DND-41 (cell line): ENCODE measurements at places on chromosomes 3 and 15.
A peak's percentile ranks its signal among the peaks of the same experiment; 100 is the strongest.

DNA sequence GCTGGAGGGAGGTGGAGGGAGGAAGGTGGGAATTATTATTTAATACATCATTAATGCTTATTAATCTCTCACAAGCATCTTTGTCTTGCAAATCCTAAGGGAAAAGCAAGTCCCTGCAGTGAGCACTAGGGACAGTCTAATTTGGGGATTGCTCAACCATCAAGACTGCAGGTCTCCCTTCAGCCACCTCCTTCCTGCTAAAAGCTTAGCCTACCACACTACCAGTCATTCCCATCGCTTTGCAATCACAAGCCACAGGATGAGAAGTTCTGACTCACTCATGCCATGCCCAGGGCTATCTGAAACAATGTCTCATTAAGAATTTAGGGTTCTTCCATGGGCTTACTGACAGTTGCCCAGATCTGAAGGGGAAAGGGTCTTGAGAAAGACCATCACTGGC, 51.0 kb upstream of the EIF1B start:
- no peaks in the 10 kb centered on the region for H3K36me3 ChIP-seq
- no peak for DNase-seq
- H3K4me3 ChIP-seq = no peak overlapping the region
- no peak overlapping the region for H3K27ac ChIP-seq
- no peaks in the 10 kb centered on the region for H3K27me3 ChIP-seq
- H3K4me1 ChIP-seq = no peaks in the 10 kb centered on the region

DNA sequence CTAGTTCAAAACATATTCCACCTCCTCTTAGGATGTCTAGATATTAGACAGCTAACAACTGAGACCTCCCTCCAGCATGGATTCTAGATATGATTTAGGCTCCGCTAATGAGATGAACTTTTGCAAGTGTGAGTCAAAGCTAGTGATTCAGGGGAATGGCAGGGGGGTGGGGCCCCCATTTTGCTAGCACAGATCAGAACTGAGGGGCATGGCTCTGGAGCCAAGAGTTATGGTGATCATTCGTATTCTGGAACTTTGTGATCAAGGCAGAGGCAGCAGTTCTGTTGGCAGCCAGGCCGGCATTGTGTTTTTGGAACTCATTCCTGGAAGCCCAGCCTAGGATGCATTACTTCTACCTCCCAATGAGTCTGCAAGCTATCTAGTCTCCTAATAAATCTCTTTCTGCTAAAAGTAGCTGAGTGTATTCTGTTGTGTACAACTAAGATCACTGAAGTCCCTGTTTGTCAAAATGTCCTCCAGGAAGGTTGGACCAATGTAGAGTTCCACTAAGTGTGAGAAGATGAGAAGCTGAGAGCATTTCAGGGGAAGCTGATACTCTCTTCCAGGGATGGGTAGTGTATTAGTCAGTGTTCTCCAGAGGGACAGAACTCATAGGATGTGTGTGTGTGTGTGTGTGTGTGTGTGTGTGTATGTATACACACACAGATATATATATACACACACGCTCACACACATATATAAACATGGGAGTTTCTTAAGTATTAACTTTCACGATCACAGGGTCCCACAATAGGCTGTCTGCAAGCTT, 312.7 kb downstream of the TLE3 start:
- no peaks in the 10 kb centered on the region for H3K36me3 ChIP-seq
- H3K4me3 ChIP-seq = no peak overlapping the region
- no peak for DNase-seq
- H3K27me3 ChIP-seq = peaks cover 6% of the 10 kb centered on the region
- no peaks in the 10 kb centered on the region for H3K4me1 ChIP-seq

- peaks cover 14% of the 10 kb centered on the region for H3K27me3 ChIP-seq
- H3K36me3 ChIP-seq = no peaks in the 10 kb centered on the region
- H3K27ac ChIP-seq = no peak overlapping the region
- peak overlapping the region; percentile 44 for H3K4me3 ChIP-seq
- H3K4me1 ChIP-seq = peaks cover 56% of the 10 kb centered on the region
These were observed 3.0 kb downstream of the HEG1 start for GRCh38 chr3:125052624-125053303.

DNA sequence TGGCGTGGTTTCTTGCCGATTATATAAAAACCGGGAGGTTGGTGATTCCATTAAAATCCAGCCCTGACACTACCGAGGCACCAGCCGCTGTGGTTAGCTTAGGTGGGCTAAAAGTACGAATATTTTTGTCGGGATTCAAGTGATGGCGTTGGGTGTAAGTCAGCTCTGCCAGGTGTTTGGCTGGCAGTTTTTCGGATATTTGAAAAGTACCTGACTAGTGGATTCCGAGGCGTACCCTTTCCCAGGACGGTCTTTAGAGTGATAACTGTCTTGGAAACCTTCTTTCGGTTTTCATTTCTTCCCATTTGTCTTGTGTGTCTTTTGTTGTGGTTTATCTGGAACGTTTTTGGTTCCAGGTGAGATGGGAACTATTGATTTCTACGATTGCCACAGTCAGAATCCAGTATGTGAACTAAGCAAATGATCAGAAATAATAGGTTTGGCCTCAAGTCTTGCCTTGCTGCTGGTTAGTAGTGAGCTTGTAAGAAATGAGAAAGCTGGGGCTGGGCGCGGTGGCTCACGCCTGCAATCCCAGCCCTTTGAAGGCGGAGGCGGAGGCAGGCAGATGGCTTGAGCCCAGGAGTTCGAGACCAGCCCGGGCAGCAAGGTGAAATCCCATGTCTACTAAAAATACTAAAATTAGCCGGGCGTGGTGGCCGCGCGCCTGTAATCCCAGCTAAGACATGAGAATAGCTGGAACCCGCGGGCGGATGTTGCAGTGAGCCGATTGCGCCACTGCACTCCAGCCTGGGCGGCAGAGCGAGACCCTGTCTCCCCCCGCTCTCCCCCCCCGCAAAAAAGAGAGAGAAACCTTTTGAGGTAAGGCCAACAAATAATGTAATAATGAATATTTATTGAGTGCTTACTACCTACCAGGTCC, 1.4 kb downstream of the FYTTD1 start:
- H3K27ac ChIP-seq = peak overlapping the region; percentile 45
- no peaks in the 10 kb centered on the region; the same call in 1 of the 2 replicates for H3K36me3 ChIP-seq
- peak; percentile 57 for DNase-seq
- peak overlapping the region; percentile 80 for H3K4me3 ChIP-seq
- peaks cover 33% of the 10 kb centered on the region for H3K4me1 ChIP-seq

- H3K4me3 ChIP-seq = no peak overlapping the region
- DNase-seq = no peak
- H3K27ac ChIP-seq = no peak overlapping the region
- H3K27me3 ChIP-seq = no peaks in the 10 kb centered on the region
These were observed 756.4 kb upstream of the NR2F2 start for GRCh38 chr15:95574053-95574452.

DNA sequence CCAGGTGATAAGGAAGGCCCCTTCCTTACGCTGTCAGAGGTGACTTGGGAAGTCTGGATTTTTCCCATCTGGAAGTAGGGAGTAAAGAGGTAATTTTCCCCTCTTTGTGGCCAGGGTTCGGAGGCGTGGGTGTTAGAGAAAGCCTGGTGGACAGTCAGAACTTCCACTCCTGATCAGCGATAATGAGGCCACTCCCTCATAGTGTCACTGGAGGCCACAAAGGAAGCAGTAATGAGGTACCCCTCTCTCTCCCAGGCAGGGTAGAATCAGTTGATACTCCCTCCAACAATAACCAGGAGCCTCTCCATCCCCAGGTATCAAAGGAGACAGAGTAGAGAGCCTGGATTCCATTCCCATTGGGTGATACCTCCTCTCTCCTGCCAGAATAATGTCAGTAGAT, 30.0 kb downstream of the AP4E1 start:
- DNase-seq = no peak
- peaks cover 21% of the 10 kb centered on the region; the same call in 1 of the 2 replicates for H3K36me3 ChIP-seq
- no peak overlapping the region for H3K4me3 ChIP-seq
- no peaks in the 10 kb centered on the region for H3K27me3 ChIP-seq

DNA sequence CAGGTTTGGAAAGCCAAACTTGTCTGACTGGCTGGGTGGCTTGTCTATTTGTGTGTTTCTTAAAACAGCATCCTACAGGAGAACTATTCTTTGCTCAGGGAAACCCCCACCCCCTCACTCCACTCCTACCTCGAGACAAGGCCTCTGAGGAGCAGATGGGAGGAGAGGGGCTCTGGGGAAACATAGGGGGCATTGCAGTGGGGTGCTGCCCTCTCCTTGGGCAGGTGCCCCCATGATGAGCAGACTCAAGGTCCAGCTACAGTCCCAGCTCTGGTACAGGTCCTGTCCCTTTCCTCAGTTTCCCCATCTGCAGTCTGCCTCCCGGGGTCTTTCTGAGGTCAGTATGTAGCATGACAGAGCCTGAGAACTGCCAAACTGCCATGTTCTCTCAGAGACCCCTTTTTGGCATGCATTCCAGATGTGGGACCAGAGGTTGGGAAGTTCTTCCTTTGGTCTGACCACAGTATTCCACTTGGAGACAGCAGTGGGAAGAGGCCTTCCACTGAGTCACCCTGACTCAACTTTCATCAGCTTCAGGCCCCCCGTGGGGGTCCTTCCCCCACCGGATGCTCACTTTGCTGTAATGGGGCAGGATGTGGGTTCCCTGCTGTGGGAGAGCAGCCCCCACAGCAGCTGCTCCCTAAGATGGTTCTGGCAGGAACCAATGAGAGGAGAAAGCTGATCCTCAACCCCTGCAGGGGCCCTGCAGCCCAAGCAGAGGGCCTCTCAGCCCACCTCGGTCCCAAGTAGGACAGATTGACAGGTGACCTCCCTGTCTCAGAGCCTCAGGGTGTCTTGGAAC, 32.3 kb upstream of the CYP11A1 start:
- no peak overlapping the region for H3K4me3 ChIP-seq
- no peaks in the 10 kb centered on the region for H3K27me3 ChIP-seq
- H3K36me3 ChIP-seq = no peaks in the 10 kb centered on the region
- peak; percentile 93 for DNase-seq
- peak overlapping the region; percentile 99 for H3K27ac ChIP-seq

DNA sequence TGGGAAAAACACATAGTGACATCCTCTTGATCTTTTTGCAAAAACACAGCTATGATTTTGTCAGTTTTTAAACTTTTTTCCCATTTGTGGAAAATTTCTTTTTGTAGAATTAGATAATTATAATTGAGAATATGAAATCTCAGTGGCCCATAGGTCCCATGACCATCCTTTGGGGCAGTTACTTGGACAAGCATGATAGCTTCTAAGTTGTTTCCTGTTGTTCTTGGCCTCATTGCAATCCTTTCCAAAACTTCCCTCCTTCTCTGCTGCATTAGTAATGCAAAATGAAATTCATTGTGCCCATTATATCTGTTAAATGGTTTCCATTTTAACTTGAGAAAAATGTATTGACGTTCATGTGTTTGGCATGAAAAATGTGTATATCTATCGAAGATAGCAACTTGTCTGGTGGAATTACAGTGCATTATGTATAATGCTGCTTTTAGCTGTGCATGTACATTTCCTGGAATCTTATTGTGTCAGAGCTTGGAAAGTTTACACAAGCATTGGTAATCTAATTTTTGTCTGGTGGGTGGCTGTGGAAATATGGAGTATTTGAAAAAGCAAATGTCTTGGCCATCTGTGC, 70.0 kb downstream of the MDFIC2 start:
- peaks cover 3% of the 10 kb centered on the region for H3K27me3 ChIP-seq
- no peaks in the 10 kb centered on the region for H3K36me3 ChIP-seq
- no peak for DNase-seq
- no peaks in the 10 kb centered on the region for H3K4me1 ChIP-seq
- no peak overlapping the region for H3K4me3 ChIP-seq

DNA sequence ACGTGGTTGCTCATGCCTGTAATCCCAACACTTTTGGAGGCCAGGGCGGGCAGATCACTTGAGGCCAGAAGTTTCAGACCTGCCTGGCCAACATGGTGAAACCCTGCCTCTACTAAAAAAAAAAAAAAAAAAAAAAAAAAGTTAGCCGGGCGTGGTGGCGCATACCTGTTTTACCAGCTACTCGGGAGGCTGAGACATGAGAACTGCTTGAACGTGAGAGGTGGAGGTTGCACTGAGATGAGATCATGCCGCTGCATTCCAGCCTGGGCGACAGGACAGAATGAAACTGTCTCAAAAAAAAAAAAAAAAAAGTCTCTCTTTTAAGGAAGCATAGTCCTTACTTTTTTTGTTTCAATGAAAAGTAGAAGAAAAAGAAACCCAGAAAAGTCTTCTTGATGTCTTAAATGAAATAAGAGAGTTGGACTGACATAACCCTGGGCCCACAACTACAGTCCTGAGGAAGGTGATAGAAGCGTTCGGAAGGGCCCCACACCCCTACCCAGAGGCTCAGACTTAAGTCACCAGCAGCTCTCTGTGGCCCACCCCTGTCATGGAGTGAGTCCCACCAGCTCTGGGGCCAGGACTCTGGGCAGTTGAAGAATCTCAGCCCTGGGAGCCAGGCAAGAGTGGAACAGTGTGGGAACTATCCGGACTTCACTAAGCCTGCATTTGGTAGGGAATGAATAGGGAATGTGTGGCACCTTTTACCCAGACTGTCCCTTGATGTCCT, 2.6 kb downstream of the NME9 start:
- no peak for DNase-seq
- no peak overlapping the region for H3K27ac ChIP-seq
- H3K4me3 ChIP-seq = no peak overlapping the region

- H3K4me1 ChIP-seq = no peaks in the 10 kb centered on the region
- H3K4me3 ChIP-seq = no peak overlapping the region
- no peak overlapping the region for H3K27ac ChIP-seq
These were observed 2.1 kb upstream of the GNAT1 start for GRCh38 chr3:50189274-50189673.

DNA sequence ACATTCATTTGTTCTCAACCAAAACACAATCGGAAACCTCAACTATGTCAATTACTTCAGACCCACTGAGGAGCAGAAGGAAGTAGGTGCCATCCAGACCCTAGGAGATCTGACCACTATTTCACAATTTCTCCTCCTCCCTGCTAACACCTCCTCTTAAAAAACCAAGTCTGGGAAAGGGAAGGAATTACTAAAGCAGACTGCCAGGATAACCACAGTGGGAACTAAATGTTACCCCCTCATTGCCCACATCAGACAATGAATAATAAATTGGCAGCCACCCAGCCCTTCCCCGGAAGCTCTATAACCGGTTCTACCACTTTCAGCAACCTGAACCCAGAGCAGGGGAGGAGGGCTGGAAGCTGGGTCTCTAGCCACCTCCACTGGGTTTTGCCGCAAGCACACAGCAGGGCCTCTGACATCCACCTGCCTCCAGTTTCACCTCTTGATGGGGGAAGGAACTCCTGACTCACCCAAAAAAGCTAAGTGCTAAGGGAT, 17.6 kb downstream of the C15orf62 start:
- no peaks in the 10 kb centered on the region for H3K27me3 ChIP-seq
- peaks cover 2% of the 10 kb centered on the region; the same call in 1 of the 2 replicates for H3K36me3 ChIP-seq
- peak overlapping the region; percentile 43 for H3K27ac ChIP-seq
- no peak overlapping the region for H3K4me3 ChIP-seq
- peaks cover 33% of the 10 kb centered on the region for H3K4me1 ChIP-seq
- peak; percentile 80 for DNase-seq

DNA sequence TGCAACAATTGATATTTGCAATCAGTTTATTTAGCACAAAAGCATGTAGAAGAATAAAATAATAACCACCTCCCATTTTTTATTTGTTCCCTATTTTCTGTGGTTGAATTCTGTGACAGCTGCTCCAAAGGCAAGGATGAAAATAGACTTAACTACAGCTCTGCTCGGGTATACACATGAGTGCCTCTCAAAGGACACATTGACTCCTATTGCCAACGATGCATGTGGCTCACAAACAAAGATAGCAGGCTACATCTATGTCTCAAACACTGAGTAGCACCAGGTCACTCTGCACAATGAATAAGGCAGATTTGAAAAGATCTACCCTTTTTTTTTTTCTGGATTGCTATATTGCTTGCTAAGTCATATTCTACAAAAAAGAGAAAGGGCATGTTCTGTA, 612.9 kb downstream of the ROBO1 start:
- H3K36me3 ChIP-seq = no peaks in the 10 kb centered on the region
- no peak for DNase-seq
- no peak overlapping the region for H3K4me3 ChIP-seq
- no peaks in the 10 kb centered on the region for H3K27me3 ChIP-seq

GRCh38 chr15:95669146-95669922, 661.2 kb upstream of the NR2F2 start:
- no peaks in the 10 kb centered on the region for H3K36me3 ChIP-seq
- H3K4me3 ChIP-seq = no peak overlapping the region
- no peak for DNase-seq
- H3K4me1 ChIP-seq = 0 out of 2 replicates have a peak, but pooled peaks cover 4% of the 10 kb centered on the region
- H3K27ac ChIP-seq = no peak overlapping the region
